Effector CD4-positive, alpha-beta T cell (primary cell): ENCODE measurements at places on chromosomes 1 and 21.

GRCh38 chr1:153355445-153356071 lies 2.1 kb upstream of the S100A9 start:
- DNase-seq, result no peak

- DNase-seq, result no peak
Observed at GRCh38 chr1:206445116-206445515, 25.2 kb upstream of the IKBKE start.

GRCh38 chr1:87437663-87438295 lies 109.1 kb downstream of the LMO4 start:
- DNase-seq, result no peak

GRCh38 chr1:90274376-90274775 lies 279.5 kb downstream of the ZNF326 start:
- no peak for DNase-seq

DNA sequence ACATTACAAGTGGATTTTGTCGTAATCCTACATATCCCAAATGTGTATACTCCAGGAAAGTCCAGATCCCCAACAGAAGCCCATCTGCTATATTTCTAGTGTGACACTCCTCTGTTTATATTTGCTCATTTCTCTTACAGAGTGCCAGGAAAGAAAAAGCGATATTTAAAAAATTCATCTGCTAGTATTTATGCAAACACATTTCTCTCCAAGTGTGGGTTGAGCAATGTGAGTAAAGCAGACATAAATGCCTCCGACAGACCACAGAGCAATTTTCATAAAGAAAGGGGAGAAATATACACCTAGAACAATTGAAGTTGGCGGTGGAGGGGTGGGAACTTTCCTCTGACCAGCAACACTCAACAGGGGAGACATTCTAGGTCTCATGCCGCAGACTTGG lies 22.2 kb upstream of the RAP1A start:
- DNase-seq, result no peak
